CD14-positive monocyte (primary cell): ENCODE measurements at places on chromosomes 11 and 22.

- H3K4me3 ChIP-seq, result no peak overlapping the region
- no peaks in the 10 kb centered on the region for H3K27me3 ChIP-seq
- no peaks in the 10 kb centered on the region for H3K4me1 ChIP-seq
- no peak overlapping the region for H3K27ac ChIP-seq
- DNase-seq, result no peak
These were observed 27.3 kb downstream of the ALX4 start for GRCh38 chr11:44282620-44283019.

- no peaks in the 10 kb centered on the region for H3K4me1 ChIP-seq
- no peak overlapping the region for H3K4me3 ChIP-seq
- H3K27me3 ChIP-seq, result no peaks in the 10 kb centered on the region
- no peak for DNase-seq
These were observed 14.6 kb upstream of the PHLDB1 start for GRCh38 chr11:118592616-118593367.

DNA sequence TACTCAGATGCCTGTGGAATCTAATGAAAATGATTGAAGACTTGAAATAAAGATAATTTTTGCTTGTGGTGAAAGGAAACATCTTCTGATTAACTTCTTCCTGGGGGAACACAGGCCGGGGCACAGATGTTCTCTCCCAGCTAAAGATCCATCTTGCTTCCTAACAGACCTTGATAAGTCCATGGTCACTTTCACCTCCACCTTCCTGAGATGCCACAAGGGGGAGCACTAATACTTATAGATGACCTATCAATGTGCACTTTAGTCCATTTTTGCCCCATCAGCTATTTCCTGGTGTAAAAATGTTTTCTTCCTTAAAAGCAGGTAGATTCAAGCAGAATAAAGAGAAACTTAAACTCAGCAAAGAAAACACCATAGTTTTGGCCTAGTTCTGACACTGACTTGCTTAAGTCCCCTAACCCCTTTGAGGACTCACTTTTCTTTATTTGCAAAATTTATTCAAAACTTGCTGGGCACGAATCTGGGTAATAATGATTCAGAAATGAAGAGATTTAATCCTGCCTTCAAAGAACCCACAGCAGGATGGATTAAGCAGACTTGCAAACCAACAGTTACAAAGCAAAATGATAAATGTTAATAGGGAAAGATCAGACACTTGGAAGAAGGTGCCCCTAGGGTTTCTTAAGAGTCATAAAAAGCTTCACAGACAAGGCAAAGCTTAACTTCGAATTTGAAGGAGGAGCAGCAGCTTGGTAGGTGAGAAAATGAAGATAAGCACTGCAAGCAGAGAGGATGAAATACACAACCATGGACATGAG lies 158.7 kb downstream of the RAB38 start:
- no peaks in the 10 kb centered on the region for H3K27me3 ChIP-seq
- H3K27ac ChIP-seq, result no peak overlapping the region
- H3K4me1 ChIP-seq, result no peaks in the 10 kb centered on the region
- no peaks in the 10 kb centered on the region for H3K36me3 ChIP-seq

DNA sequence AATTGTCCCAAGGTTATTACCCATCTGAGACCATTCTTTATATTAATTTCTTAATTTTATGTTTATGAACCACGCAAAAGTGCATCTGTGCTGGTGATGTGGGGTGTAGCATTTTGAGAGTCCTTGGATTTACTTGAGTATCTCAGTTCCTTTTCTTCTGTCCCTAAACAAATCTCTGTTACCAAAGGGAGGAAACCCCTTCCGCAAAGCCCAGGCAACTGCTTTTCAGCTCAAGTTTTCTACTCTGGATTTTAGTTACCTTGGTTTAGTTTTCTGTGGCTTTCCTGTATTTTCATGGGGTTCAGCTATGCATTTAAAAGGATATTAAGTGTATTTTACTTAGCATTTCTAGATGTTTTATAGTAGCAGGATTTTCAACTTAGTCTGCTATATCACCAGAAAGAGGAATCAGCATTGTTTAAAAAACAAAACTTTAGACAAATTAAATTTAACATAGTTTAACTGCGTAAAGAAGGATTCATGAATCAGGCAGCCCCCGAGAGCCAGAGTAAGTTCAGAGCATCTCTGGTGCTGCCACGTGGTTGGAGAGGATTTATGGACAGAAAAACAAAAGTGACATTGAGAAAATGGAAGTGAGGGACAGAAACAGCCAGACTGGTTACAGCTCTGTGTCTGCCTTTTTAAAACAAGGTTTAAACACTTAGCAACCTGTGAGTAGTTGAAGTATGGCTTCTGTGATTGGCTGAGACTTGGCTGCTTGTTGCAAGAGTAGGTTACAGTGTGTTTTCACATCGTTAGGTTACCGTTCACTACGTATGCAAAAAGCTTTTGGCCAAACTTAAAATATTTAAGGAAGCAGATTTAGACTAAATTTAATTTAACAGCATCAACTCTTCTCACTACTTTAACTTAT lies 9.6 kb downstream of the ADM start:
- no peak overlapping the region for H3K4me3 ChIP-seq
- peak; percentile 78 for DNase-seq
- H3K36me3 ChIP-seq, result no peaks in the 10 kb centered on the region
- no peaks in the 10 kb centered on the region for H3K27me3 ChIP-seq

- no peaks in the 10 kb centered on the region for H3K27me3 ChIP-seq
- no peak overlapping the region for H3K4me3 ChIP-seq
- DNase-seq, result no peak
- H3K36me3 ChIP-seq, result peaks cover 22% of the 10 kb centered on the region
- H3K4me1 ChIP-seq, result no peaks in the 10 kb centered on the region
These were observed 10.1 kb downstream of the COA4 start for GRCh38 chr11:73866586-73866996.

DNA sequence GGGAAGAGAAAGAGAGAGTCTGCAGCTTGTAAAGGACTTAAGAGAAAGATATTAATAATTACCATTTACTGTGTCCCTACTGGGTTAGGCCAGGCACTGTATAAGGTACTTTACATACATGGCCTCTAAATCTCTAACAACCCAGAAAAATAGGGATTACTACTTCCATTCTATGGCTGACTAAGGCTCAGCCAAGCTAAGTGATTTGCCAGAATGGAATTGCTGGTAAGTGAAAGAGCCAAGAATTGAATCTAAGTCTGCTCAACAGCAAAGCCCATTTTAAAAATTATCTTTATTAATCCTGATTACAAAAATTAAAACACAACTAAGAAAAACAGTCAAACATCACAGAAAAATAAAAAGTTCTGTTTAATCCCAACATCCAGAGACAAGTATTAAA lies 21.4 kb downstream of the XRRA1 start:
- H3K4me1 ChIP-seq, result no peaks in the 10 kb centered on the region
- no peaks in the 10 kb centered on the region for H3K36me3 ChIP-seq
- H3K4me3 ChIP-seq, result no peak overlapping the region
- no peaks in the 10 kb centered on the region for H3K27me3 ChIP-seq
- no peak overlapping the region for H3K27ac ChIP-seq
